ENCODE measurements at places on chromosomes 3 and 15.
A peak's percentile ranks its signal among the peaks of the same experiment; 100 is the strongest.

DNA sequence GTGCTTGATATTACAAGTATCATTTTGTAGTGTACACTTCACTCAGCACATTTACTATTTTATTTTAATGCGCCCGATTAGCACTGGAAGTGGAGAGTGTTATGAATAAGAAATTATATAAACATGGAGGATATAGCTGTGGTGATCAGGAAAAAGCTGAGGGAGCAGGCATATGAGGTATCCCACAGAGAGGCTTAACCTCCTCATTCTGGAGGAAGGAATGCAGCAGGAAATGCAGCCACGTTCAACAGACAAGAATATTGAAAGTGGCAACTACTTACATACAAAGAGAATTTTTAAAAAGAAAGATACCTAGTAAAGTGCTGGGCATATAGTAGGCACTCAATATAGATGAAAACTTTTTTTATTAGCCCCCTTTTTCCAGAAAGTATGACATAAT lies 166.0 kb upstream of the SATB1 start:
- DNase-seq = peak; percentile 19

- DNase-seq = no peak
These were observed 337.2 kb downstream of the VGLL3 start for GRCh38 chr3:86653661-86654205.

GRCh38 chr15:77371850-77372563 lies 47.9 kb downstream of the PEAK1 start:
- no peak for DNase-seq

GRCh38 chr3:52829482-52829881 lies 990 bp downstream of the ITIH4 start:
- no peak for DNase-seq

DNA sequence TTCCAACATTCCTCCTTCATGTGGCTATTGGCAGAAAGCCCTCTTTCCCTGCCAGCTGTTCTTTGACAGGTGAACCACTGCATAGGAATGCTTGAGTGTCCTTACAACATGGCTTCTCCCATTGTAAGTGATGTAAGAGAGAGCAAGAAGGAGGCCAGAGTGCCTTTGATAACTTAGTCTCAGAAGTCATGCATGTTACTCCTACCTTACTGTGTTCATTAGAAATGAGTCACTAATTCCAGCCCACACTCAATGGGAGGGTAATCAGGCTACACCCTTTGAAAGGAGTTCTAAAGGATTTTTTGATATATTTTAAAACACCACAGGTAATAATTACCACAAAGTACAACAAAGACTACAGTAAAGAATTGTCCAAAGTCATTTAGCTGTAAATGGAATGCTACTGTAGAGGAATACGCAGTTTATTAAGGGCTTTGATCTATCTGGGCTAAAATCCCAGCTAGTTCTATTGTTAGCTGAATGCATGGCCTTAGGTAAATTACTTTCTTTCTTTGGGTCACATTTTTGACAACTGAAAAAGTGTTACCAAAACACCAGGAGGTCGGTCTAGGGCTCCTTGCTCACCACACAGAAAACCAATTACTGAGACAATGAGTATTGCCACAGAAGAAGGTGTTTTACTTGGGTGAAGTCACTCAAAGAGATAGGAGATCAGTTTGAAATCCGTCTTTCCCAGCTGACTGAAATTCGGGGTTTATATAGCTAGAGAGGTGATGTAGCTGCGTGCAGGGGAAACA lies 154.9 kb downstream of the GRM7 start:
- no peak for DNase-seq

DNA sequence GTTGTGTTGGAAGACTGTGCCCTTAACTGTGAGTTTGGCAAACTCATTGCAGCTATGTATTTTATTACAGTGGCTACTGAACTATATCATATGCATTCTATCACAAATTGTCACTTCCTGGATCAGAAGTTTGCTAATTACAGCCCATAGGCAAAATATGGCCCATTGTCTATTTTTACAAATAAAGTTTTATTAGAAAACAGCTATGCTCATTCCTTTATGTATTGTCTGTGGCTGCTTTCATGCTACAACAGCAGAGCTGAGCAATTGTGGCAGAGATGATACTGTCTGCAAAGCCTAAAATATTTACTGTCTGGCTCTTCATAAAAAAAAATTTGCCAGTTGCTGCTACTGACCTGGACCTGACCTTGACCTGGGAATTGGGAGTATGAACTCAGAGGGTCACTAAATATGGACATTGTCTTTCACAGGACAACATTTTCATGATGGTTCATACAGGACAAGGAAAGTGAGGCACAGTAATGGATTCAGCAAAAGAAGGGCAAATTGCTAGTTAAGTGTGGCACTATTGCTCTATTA lies 316.9 kb downstream of the ZNF621 start:
- no peak for DNase-seq

GRCh38 chr3:116322750-116323375 lies 122.4 kb downstream of the LSAMP start:
- DNase-seq = no peak

- DNase-seq = peak; percentile 81
These were observed at the start of gene FBN1 for GRCh38 chr15:48645558-48646330. Gene FBN1 (minus strand): TSS chr15:48645709. CDS start chr15:48644769, 940 bp downstream.

- DNase-seq = no peak
These were observed 50.1 kb upstream of the STT3B start for GRCh38 chr3:31482493-31483200.

GRCh38 chr3:177905173-177906125 lies 630.8 kb upstream of the KCNMB2 start:
- DNase-seq = peak; percentile 11
